ENCODE measurements at places on chromosomes 12 and 14. TPM values are rescaled to one million over a fixed set of nuclear protein-coding genes. Genes with fewer than 3 reads are reported as not detected.

PWP1 gene
- 105 TPM for total RNA-seq

GRCh38 chr14:89085737-89086382 is 261.4 kb downstream of the TTC8 start:
- DNase-seq, result no peak

FAM186B gene
- total RNA-seq, result 0.84 TPM

VAMP1 gene
- total RNA-seq, result 9.6 TPM

GRCh38 chr12:5013266-5013730 is 30.4 kb upstream of the KCNA5 start:
- DNase-seq, result no peak

IL22 gene
- total RNA-seq, result not detected

CMTM5 gene
- total RNA-seq, result not detected

DNA sequence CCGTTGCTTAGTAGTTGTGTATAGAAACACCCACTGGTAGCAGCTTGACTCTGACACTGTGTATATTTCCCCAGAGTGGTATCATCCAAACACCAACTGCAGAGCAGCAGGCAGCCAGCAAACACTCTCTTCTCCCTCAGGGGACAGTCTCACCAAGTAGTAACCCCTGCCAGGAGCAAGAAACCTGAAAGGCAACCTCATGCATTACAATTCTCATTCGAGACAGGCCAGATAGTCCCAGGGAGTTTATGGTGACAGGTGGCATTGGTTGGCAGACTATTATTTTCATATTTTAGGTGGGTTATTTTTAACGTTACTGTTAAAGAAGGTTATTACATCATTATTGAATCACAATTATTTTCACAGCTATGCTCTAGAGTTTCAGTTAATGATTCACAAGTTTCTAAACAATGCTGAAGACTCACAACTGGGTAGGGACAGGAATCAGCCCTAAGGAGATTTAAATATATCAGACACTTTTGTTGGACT is 222.8 kb downstream of the EGLN3 start:
- no peak for DNase-seq

CEP170B gene
- 10.1 TPM for total RNA-seq

ZDHHC22 gene
- total RNA-seq, result not detected

DNA sequence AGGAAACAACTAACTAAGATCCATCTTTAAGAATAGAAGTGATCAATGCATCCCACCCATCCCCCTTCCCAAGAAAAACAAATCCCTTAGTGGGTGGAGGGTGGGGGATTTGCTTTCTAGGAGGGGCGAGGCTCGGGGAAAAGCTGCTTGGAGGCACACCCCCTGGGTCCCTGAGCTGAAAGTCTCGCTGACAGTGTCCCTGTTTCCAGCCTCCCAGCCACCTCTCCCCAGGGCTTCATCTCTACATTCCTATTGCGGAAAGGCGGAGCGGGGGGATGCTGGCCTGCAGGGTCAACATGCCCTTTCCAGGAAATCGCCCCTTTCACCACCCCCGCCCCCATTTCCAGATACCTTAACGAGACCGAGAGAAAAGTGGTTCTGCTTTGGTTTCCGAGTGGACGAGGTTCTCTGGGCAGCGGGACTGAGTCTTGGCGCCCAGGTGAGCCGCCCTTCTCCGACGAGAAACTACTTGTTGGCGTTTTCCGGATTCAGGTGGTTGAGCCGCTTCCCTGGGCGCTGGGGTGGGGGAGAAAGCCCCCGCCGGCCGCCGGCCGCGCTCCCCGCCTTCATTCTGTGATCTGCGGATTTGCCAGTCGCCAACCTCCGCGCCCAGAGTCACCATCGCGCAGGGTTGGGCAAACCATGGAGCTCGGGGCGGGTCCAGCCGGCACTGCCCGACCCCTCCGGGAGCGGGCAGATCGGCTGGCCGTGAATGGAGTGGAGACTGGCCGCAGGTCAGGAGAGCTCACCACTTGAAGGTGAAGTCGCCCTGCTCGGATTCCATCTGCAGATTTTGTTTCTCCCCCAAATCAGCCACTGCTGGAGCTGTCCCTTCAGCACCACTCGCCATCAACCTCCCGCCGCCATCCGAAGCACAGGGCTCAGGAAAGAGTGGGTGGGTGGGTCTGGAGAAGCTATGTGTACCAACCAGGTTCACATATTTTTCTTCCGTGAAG is 505 bp downstream of the KCNC2 start:
- no peak for DNase-seq

DNA sequence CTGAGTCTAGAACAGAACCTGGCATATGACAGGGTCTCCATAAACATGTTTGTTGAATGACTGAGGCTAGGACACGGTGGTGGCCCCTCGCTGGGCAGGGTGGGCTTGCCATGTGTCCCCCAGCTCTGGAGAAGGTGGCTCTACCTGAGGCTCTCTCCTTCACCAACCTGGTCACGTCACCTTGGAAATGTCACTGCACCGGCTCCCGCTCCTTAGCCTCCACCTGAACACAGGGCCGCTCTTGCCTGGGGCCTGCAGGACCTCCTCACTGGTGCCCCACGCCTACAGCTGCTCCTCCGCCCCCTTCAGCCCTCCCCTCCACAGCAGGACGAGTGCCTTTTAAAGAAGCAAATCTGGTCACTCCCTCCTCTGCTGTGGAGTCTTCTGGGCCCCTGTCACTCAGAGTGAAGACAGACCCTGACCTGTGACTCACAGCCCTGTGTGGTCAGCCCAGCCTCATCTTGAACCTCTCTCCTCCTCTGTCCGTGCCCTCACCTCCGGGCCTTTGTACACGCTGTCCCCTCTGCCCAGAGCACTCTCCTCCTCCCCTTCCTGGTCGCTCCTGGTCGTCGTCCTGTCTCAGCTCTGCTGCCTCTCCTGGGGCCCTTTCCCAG is 81.0 kb downstream of the ADGRD1 start:
- no peak for DNase-seq

TSPAN19 gene
- not detected for total RNA-seq

FBLN5 gene
- total RNA-seq, result 119 TPM

DNA sequence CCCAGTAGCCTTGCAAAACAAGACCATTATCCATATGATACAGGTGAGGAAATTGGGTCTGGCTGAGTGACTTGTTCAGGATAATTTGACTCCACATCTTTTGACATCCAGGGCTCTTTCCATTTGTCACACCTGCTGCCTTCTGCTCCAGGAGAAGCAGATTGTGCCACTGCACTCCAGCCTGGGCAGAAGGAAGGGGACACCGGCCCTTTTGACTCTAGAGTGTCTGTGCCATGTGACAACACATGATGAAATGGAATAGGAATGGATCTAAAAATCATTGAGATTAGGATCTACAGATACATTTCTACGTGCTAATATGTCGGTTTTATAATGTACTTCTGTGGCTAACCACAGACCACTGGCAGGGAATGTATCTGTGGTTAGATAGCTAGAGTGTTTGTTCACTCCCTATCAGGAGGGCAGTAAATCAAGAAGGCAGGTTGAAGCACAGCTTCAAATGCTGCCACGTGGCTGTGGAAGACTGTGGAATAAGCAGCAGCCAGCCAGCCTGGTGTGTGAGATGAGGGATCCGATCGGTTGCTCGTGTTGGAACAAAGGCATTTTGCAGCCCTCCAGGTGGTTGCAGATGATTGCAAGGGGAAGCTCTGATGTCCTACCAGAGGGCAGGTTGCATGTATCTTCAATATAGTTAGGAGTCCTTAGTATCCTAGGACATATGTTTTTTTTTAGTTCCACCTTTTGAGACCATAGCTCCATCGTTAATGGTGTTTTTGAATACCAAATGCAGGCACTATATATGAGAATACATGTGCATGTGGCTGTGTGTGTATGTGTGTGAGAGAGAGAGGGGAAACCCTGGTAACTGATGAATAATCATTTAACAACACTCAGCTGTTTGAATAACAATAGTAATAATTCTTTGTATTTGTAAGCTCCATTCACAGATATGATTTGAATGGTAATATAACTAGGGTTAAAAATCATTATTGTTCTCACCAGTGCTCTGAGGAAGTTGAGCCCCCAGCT is 28.6 kb downstream of the EML1 start:
- no peak for DNase-seq

DNA sequence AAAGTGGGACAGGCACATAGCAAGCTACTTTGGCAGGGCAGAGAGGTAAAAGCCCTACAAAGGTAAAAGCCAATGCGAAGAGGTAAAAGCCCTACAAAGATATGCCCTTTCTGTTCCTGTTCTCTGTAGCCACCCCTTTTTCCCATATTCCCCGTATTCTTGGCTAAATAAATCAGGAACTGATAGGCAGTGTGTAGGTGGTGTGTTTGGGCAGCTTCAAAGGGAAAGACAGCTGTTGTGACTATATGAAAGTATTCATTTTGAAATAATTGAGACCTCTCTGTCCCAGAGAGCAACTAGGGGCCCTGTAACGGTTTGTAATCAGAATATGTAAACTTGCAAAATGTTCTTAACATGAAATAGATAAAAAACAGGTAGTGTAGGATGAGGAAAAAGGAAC is 11.3 kb upstream of the SLC41A2 start:
- DNase-seq, result no peak

DNA sequence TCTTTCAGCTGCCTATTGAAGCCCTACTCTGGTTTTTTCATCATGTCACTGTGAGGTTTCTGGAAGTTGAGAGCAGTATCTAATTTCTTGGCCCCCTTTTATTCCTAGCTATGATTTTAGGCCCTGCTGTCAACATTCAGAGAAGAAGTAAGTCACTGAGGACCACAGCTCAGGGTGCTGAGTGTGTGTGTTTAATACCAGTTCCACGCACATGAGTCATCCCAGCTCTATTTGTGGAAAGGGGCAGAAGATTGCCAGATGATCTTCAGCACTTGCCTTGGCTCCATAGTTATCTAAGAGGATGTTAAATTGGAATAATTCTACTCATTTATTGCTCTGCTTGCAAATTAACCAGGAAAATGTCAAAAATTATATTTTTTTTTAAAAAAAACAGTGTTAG is 65.5 kb upstream of the SLC38A4 start:
- DNase-seq, result no peak

DNA sequence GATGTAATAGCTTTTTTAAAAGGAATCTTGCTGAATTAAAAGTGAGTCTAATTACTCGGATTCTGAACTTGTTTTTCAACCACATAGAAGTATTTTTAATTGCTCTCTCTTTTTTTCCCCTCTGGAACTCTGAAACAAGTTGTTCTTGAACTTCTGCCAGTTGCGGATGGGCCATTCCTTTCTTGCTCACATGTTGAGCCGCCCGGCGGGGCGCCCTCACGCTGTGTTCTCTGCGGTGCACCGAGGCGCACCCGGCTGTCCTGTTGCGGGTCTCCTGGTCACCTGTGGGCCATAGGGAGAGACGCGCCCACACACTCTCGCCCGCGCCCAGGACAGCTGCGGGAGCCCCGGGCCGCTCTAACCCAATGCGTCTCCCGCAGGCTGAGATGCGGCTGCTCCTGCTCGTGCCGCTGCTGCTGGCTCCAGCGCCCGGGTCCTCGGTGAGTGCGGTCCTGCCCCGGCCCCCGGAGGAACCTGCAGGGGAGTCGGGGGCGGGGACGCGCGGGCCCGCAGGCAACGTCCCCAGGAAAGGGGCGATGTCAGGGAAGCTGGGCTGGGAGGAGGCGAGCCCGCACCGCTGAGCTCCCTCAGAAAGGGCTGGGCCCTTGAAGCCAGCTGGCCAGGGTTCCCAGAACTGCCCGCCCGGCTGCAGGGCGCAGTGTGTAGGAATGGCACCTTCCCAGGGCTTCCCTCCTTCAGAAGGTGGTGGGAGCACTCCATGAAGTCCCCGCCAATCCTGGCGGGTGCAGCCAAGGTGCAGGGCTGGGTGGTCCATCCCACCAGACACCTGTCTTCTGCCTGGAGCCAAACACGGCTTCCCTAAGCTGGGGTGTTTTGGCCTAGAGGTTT is 2.3 kb downstream of the PAPLN start:
- DNase-seq, result no peak

GRCh38 chr12:44979918-44980317 is 71.0 kb downstream of the DBX2 start:
- no peak for DNase-seq

CCDC196 gene
- total RNA-seq, result not detected

DNA sequence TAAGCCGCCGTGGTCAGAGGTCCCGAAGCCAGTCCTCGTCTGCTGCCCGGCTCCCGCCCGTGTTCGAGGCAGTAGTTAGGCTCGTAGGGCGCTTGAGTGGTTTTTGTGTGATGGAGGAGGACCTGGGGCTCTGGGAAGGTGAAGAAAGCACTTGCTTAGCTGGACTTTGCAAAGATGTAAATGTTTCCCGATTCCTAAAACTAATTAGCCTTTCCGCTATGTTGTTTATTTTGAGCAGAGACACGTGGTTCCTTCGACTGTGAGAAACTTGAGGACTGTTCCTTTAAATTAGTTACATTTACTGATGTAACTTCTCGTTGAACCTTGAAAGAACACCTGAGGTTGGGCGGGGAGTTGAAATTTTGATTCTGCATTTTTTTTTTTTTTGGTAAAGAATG is 33.9 kb downstream of the MIA2 start:
- DNase-seq, result no peak

DNA sequence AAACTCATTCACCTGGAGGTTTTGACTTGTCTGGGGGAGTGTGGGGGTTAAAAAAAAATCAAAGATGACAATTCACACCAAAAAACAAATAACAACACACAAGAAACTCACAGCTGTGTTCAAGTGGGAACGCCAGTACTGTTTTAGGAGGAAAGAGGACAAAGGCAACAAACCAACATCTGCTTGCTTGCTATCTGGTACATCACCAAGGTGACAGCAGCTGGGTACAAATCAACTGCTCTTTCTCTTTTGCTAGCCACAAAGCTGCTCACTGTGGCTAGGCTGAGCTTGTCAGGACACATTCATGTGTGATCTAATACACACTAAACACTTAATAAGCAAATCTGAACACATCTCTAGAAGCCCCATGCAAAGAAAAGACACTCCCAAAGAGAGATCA is 128.0 kb upstream of the RAP1B start:
- DNase-seq, result no peak

GRCh38 chr12:75979181-75979580 is 52.4 kb downstream of the PHLDA1 start:
- DNase-seq, result no peak

DNA sequence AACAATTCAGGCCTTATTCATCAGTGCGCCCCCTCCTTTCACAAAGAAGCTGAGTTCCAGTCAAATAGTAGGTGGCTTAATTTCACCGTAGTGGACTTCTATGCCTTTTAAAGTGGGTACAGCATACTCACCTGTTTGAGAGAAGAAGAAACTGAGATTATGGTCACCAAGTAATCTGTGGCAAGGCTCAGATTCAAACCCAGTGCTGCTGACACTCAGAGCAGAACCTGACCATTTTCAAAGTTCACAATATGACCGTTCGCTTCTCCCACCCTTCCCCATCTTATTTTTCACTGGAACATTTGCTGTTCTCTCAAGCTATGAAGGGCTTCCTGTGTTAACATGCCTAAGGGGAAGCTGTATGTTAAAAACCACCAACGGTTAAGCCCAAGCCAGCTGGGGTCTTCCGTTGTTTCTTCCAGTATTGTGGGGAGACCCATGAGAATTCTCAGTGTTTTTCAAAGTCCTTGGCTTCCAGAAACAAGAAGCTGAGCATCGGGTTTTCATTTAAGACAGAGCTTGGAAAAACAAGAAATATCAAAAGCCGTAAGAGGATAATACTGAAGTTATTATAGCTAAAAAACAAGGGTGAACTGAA is 6.1 kb upstream of the PSMA6 start:
- no peak for DNase-seq

PLCZ1 gene
- not detected for total RNA-seq

- DNase-seq, result no peak
Measured at GRCh38 chr14:97571866-97572555, 774.8 kb downstream of the VRK1 start.
